ENCODE measurements at places on chromosomes 12 and 14.

DNA sequence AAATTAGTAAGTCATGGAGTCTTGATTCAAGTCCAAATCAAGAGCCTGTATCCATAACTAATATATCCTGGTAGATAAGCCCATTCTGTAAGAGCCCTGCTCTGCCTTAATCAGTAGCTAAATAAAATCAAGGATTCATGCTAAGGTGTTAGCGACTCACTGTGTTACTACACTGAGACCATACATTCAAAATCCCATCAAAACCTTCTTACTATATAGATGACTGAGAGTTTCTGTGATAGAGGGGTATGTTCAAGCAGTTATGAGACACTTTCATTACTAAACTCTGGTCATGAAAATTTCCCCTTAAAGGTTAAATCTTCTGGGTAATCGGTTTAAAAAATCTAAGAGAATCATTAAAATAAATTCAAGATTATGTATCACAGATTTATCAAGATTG lies 78.5 kb downstream of the MDGA2 start:
- no peak for DNase-seq

DNA sequence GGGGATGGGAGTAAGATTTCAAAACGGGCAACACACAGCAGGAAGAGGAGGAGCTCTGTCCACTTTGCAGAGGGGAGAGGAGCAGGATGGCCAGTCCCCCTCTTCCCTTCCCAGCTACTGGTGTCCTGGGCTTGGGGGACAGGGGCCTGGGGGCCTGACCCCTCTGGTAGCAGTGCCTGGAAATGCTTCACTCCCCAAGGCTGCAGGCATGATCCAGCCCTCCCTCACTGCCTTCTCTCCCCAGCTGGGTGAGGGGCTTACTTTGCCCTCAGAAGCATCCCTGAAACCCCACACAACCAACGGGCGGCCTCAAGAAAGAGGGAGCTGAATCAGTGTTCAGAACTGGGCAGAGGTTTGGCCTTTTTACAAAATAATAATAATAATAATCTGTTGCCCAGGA lies 279.5 kb downstream of the DPF3 start:
- no peak for DNase-seq

- DNase-seq, result peak; percentile 14
These were observed 79.1 kb upstream of the HECTD1 start for GRCh38 chr14:31286456-31287293.

DNA sequence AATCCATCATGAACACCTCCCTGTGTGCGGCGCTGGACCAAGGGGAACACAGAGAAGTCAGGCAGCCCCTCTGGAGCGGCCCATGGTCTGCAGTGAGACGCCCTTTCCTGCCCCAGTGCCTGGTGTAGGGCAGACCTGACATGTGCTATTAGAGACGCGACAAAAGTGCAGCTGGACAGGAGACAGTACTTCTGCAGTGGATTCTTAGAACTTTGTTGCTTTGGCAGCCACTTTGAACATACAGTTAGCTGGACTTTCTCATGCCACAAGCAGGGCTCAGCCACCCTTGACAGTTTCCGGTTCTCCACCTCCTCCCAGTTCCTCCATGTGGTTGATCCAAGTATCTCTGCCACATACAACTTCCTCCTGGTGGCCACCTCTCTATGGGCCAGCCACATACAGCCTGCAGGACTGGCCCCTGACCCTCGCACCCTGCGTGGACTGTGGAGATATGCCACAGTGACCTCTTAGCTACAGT lies 45.9 kb downstream of the LGMN start:
- DNase-seq, result no peak

GRCh38 chr12:27480016-27480415 lies 33.5 kb downstream of the SMCO2 start:
- no peak for DNase-seq

- DNase-seq, result no peak
These were observed 4.3 kb downstream of the PAPLN start for GRCh38 chr14:73241481-73242165.

DNA sequence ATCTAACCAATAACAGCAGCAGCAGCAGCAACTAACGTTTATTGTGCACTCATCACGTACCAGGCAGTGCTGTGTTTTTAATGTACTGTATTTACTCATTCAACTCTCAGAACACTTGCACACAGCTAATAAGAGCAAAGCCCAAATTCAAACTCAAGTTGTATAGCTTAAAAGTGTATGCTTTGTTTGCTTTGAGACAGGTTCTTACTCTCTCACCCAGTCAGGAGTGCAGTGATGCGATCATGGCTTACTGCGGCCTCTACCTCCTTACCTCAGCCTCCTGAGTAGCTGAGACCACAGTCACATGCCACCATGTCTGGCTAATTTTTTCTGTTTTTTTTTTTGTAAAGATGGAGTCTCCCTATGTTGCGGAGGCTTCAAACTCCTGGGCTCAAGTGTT lies 105.4 kb downstream of the PAPLN start:
- no peak for DNase-seq

DNA sequence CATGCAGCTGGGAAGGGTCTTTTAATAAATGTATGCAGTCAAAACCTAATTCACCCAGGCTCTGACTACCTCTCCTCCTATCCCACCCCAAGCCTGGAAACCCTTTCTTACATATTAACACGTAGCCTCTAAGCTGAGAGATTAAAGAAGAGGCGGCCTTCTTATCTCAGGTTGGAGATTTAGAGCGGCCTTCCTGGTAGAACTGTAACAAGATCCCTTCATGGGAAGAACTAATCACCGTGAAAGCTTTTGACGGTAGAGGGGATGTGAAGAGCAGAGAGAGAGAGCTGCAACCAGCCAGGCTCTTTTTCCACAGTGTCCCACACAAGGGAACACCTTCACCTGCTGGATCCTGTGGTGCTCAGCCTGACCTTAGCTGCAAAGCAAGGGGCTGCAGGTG lies 367.4 kb downstream of the MED13L start:
- no peak for DNase-seq

DNA sequence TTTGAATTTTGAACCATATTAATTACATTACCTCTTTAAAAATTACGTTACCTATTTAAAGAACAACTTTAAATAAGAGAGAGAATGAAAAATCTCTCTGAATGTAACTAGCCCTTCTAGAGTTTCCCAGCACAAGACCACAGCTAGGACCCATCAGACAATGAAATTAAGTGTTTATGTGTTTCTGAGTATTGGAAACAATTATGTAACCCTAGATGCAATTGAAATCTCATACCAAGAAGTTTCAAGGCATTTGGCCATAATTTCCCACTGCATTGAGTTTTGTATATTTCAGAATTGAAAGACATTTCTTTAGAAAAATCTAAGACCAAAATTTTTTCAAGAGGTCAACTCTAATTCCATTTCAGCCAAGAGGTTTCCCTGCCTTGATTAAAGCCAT lies 47.1 kb downstream of the SERPINA3 start:
- DNase-seq, result no peak

DNA sequence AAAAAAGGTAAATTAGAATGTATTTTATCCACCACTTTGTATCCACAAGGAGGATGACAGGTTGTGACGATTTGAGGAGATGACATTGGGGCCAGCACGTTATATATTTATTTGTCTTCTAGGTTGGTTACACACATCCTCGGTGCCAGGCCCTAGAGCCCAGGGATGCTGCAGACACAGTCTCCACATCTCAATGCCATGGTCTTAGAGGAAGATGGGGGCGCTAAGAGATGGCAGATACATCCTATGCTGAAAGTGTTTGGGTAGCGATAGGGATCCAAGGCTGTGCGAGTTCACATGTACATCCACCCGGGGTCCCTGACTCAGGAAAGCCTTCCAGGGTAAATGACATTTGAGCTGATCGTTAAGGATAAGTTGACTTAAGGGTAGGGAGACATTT lies 193.1 kb upstream of the GSC start:
- DNase-seq, result no peak

DNA sequence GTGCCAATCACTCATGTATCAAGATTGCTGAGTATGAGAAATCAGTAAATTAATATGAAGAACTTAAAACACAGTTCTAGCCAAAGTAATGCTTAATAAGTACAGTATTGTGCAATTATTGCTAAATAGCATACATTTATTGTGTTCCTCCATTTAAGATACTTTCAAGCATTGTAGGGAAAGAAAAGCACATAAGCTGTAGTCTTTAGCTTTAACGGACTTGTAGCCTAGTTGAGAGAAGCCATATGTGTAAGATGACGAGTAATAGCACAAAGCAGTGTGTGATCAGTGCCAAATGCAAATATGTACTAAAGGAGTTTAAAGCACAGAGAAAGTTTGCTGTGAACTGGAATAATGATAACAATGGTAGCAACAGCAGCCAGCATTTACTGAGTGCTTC lies 38.1 kb downstream of the ETV6 start:
- DNase-seq, result no peak

DNA sequence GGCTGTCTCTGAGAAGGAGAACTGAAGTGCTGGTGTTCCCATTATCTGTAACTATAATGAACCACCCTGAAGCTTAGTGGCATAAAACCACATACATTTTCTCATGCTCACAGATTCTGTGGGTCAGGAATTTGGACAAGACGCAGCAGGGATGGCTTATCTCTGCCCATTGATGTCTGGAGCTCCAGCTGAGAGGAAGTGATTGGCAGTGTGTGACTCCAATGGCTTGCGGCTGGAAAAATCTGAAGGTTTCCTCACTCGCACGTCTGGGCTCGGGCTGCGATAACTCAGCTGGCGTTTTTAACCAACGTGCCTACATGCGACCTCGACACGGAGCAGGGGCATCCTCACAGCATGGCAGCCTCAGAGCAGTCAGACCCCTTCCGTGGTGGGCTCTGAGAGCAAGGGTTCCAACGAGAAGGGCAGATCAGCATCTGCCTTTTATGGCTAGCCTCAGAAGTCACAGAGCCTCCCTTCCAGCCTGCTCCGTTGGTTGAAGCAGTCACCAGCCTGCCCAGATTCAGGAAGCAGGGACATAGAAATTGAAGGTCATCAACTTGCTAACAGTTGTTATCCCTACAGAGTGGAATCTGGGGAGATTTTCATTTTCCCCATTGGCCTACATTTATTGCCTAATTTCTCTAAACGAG lies 143.3 kb upstream of the BCL2L14 start:
- DNase-seq, result no peak

DNA sequence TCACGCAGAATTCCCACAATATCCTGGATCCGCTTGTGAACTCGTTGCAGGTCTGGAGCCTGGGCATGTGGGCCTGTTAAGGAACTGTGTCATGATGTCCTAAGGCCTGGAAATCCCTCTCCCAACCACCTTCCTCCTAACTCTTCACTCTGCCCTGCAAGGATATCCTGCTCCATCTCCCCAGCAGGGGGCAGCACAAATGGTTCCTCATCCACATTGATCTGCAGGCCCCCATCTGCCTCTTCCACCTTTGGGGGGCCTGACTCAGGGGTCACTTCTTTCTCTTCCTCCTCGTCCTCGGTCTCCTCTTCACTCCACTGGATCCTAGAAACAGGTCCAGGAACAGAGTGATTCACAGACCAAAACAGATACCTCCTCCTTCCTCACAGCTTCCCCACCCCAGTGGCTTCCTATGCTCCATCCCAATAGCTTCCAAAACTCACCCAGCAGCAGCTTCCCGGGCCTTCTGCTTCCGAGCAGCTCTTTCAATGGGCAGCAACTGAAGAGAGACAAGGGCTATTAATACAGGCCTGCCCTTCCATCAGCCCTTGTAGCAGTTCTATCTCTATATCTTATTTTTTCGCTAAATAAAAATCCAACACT lies 4.5 kb downstream of the NOP2 start:
- DNase-seq, result peak; percentile 47

DNA sequence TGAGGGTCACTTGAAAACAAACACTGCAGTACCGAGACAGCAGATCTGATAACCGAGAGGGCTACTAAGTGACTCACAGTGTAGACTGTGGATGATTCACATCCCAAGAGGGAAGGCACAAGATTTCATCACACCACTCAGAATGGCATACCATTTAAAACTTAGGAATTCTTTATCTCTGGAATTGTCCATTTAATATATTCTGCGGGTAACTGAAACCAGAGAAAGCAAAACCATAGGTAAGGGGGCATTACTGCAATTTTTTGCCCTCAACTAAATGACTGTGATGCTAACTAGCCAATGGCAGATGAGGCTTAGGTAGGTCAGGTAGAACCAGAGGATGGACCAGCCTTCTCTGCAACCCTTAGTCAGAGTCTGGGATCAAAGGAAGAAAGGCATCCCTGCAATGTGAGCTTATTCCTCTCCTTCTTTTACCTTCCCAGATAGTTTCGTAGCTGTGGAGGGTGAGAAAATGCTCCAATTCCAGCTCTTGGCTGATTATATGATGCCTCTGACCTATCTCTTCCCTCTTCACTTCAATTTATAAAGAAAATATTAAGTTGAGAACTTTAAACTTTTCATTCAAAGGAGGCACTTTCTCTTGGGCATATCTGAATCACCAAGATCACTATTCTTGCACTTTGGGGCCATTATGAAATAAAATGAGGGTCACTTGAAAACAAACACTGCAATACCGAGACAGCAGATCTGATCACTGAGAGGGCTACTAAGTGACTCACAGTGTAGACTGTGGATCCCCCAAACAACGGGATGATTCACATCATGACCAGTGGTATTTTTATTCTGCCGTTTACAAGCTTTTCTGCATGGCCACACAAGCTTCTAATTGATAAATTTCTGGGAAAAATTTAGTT lies 6.8 kb downstream of the ART4 start:
- peak; percentile 45 for DNase-seq

- no peak for DNase-seq
These were observed 25.4 kb downstream of the ATG14 start for GRCh38 chr14:55386037-55386808.

DNA sequence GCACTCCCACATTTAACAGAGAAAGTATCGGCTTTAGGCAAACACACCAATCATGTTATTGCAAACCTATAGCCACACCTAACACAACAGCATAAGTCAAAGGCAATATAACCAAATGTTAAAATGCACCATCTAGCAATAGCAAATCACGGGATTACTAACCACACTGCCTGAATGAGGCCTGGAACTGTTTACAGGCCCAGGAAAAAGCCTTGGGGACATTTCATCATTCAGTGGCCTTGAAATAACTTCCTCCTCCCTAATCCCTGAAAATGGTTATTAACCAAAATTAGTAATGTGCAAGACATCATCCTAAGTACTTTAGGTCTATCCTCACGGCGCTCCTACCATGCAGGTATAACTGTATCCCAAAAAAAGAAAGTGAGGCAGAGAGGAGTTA lies 2.3 kb downstream of the GALC start:
- no peak for DNase-seq

- DNase-seq, result no peak
These were observed 25.8 kb upstream of the BEGAIN start for GRCh38 chr14:100612986-100613385.

GRCh38 chr12:103207936-103208335 lies 250.5 kb downstream of the ASCL1 start:
- no peak for DNase-seq

GRCh38 chr12:3964439-3964838 lies 91.2 kb upstream of the PARP11 start:
- DNase-seq, result peak; percentile 25

Measured in SW480 (cell line).